ENCODE measurements at places on chromosomes 16 and 17.

- no peak for DNase-seq
Measured at GRCh38 chr17:79922798-79923197, 83.6 kb upstream of the CBX4 start.

GRCh38 chr17:60361889-60362288 lies 30.0 kb downstream of the USP32 start:
- DNase-seq, result no peak

DNA sequence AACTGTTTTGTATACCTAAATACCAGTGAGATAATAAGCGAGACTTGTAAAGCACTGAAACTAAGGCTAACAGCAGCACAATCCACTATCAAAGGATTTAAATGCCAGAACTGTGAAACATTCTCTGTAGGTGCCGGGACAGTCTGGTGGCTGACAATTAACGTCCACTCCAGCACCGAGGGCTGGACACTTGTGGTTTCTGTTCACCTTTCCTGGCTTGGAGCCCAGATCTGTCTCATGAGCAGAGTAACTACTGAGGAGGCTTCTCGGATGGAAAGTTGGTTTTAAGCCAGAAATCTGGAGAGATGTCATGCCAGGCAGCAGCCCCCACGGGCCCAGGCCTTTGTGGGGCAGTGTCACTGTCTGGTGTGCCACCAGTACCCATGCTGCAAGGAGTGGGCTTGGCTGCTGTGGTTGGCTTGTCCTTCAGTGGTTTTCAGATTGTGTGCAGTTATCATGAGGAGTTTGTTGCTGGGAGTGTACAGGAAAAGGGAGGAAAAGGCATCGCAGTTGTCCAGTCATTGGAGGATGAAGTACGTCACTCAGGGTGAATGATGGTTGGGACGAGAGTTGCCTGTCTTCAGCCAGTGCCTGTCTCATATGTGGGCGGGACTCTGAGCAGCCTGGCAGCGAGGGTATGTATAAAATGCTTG lies 35.5 kb downstream of the UBN1 start:
- DNase-seq, result no peak

GRCh38 chr16:85491798-85492294 lies 121.3 kb upstream of the GSE1 start:
- DNase-seq, result no peak

GRCh38 chr17:40526668-40527067 lies 25.2 kb upstream of the TNS4 start:
- DNase-seq, result no peak

DNA sequence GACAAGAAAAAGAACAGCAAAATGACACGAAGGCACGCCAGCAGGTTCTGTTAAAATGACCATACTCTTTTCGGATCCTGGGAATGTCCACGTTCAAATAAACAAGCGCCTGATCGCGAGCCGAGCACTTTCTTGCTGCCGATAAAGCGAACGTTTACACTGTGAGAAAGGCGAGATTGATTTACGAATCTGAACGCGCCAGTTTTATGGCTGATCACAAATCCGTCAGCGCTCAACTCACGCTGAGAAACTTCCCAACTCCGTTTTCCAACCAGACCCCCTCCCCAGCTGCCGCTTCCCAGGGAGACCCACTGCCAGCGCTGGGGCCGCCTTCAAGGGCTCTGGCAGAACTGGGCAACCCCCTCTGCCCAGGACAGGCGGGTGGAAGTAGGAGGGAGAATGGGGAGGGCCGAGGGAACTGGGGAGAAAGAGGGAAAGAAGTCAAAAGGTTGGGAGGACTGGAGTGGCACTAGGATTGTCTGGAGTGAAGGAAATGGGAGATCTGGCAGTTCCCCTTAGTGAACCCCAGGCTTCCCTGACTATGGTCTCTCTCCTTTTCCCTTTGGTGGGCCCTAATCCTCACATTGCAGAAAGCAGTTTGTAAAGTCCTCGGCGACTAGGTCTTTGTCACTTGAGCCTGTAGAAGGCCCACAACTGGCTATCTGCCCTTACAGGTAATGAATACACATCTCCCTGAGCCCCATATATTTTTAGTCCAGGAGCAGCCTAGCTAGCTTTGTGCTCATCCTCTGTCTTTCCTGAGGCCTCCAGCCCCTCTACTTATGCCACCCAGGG lies 6.9 kb downstream of the HOXB4 start:
- DNase-seq, result no peak
